Suppressor macrophage (primary cell): ENCODE measurements at places on chromosomes 4 and X.

DNA sequence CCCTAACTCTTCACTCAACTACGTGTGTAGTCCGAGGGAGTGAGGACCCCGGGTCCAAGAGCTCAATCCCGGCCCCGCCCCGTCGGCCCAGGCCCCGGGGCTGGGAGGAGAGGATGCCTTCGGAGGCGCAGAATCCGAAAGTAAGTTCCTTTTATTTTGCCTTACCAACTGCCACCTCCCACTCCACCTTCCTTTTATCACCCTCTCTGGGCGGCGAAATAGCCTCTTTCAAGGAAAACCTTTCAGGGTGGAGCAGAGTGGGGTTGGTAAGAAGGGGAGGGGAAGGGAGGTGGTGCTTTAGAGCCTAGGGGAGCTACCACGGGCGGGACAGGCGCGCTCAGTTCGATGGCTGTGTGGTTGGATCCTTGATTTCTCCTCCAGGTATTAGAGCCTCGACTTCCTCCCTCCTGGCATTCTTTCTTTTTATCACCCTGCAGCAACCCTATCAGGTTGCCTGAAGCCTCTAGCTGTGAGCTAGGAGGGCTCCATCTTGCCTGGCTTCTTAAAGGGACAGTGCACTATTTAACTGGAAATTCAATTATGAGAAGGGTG is 191.2 kb downstream of the RRAGB start:
- DNase-seq, result peak; percentile 17

- DNase-seq, result no peak
Measured at GRCh38 chr4:105741548-105741947, 33.0 kb downstream of the GSTCD start.

- DNase-seq, result no peak
Measured at GRCh38 chr4:19725130-19725529, 526.6 kb upstream of the SLIT2 start.

- no peak for DNase-seq
Measured at GRCh38 chr4:2412534-2412884, 5.9 kb downstream of the ZFYVE28 start.

GRCh38 chrX:15814771-15815365 is 24.6 kb downstream of the ZRSR2 start:
- DNase-seq, result peak; percentile 28

GRCh38 chrX:14489437-14489836 is 39.9 kb upstream of the GLRA2 start:
- no peak for DNase-seq

DNA sequence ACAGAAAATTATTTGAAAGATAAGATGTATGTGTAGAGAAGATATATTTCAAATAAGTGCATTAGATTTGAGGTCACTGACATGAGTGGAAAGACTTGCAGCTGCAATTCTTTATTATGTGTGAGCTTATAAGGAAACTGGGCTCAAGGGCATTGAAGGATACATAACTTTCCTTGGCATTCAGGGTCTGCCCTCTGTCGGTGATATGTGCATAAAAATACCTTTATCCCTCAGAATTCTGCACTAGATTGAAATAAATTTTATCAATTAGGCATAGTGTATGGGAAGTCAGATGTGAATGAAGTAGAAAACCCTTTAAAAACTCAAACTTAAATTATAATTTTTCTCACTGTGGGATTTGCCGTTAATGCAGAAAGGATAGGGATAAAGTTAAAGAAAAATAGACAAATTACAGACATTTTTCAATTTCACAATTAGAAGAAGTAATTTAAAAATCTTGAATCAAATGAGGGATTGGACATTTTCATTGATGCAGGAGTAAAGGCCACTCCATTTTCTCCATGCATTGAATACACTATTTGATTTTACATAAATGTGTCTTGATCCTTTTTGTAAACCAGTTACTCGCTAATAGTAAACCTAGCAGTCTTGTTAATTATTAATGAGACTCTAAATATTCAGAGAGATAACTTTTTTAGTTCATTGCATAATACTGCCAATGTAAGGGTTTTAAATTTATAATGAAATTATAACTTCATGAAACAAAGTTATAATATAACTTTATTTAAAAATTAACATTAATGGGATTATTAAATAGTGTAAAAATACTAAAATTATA is 21.0 kb upstream of the ETNPPL start:
- DNase-seq, result no peak

- no peak for DNase-seq
Measured at GRCh38 chr4:148273501-148273986, 168.7 kb downstream of the NR3C2 start.

GRCh38 chrX:95332530-95332929 is 1352.1 kb upstream of the DIAPH2 start:
- DNase-seq, result no peak

- no peak for DNase-seq
Measured at GRCh38 chr4:127311924-127312323, 320.8 kb upstream of the INTU start.

DNA sequence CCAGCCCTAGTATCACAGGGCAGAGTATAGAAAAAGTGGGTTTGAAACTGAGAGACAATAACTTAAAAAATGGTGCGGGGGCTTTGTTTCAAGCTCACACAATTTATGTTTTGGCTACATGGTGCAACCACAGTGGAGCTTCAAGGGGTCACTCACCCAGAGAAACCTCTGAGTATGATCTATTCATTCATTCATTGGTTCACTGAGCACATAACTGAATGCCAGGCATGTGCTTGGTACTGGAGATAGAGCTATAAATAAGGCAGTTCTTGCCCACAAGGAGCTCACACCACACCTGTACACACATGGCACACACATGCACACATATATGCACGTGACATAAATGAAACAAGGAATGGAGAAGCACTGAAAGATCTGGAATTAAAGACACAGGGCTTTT is 171.4 kb downstream of the NHS start:
- no peak for DNase-seq

DNA sequence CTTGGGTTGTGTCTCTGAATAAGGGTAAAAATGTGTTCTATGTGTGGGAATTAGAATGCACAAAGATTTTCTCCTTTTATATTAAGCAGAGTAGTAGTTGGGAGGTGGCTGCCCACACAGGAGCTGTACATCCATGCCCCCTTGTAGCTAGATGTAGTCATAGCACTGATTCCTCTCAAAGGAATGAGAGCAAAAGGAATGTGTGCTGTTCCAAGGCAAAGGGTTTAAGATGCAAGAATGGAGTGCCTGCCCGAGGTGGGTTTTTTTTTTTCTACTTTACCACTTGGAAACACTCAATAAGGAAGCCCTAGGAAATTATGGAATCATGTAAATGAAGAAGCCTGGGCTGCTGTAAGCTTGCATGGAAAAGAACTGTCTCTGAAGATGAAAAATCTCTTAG is 2183.2 kb upstream of the AGA start:
- no peak for DNase-seq

GRCh38 chrX:64427787-64428186 is 32.5 kb upstream of the MTMR8 start:
- DNase-seq, result no peak

DNA sequence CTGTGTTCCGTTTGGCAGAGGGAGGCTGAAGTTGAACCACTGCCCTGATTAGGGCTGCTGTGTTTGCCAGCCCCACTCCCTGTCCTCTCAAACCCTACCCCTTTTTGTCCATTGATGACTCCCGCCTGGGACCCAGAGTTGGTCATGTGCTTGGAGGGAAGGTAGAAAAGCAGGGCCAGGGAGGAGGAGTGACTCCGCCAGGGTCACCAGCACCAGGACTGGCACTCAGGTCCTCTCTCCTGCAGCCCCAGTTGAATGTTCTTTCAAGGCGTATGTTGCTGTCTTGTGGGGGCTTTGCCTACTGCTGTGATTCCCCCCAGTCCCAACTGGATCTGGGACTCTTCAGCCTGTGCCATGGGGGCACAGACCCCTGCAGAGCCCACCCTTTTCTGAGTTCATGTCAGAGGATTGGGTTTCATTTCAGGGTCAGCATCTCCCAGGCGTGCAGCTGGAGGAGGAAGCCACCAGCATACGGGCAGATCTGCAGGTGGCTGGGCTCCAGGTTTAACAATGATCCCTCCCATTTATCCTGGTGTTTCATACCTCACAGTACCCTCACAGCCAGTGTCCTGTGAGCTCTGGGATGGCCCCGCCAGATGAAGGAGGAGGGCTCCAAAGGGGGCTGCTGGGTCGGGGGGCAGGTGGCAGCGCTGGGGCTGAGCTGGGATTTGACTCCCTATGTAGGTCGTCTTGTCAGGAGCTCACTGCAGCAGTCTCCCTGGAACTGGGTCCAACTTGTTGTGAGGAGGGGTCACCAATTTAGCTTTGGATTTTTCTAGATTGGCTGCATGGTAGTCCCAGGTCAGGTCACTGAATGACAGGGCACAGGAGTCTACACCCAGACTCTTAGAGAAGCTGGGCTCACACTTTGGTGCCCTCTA is 55.7 kb downstream of the MSX1 start:
- DNase-seq, result no peak

DNA sequence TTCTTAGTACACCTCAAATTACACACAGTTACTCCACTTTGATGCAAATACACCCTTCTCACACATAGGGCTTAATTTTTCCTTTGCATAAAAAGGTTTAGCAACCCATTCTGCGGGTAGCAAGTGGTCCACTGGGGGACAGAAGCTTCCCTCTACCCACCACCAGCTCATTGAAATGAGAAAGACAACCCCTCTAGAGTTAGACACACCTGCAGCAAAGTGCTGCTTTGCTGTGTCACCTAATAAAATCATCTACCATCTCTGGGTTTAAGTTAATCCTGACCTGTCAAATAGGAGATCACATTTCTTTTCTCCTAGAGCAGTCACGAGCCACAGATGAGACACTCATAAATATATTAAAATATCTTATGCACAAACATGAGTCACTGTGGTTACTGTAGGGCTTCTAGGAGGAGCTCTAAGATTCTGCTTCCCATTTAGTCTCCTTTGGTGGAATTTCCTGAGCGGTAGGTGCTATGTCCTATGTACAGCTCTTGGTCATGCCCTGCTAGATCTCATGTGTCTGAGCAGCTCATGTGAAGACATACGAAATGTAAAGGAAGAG is 11.9 kb downstream of the BMX start:
- DNase-seq, result peak; percentile 2

DNA sequence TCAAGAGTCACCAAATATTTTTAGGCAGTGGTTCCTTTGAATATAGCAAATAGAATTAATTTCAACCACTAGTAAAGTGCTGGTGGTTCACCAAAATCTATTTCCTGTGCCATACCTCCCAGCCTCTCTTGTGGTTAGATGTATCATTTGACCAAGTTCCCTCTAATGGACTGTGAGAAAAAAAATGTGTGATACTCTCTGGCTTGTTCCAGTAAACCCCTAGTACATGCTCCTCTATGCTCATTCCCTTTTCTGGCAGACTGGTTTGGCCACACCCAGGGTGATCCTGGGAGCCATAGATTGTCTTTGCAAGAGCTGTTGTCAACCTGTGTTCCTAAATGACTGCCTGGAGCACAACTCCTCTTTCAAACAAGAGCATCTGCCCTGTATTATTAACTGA is 109.5 kb downstream of the FRAS1 start:
- no peak for DNase-seq

DNA sequence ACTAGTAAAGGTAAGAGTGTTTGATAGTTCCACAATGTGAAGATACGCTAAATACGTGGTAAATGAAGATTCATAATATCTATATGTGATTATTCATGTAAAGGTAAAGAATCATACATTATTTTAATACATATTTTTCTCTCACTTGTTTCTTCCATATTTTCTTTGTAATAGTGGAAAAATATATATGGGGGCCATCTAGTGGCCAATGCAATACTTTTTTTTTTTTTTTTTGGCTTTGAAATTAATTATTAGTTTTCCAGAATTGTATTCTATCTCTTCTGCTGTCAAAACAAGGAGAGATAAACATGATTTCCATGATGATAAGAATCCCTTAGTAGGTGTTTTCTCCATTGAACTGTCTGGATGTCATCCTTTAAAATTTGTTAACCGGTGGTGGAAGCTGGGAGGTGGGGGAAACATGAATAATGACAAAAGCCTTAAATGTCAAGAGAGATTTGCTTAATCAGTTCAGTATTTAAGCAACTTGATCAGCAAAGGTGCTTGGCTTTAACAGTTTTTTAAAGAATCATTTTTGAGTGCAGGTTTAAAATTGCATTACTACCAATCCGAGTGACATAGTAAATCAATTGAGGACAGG is 508.7 kb upstream of the HTR2C start:
- DNase-seq, result peak; percentile 1

GRCh38 chr4:166301266-166301665 is 428.2 kb downstream of the TLL1 start:
- no peak for DNase-seq

GRCh38 chr4:40330536-40330935 is 4.6 kb upstream of the CHRNA9 start:
- no peak for DNase-seq

- no peak for DNase-seq
Measured at GRCh38 chr4:740656-741282, 35.1 kb downstream of the PCGF3 start.

DNA sequence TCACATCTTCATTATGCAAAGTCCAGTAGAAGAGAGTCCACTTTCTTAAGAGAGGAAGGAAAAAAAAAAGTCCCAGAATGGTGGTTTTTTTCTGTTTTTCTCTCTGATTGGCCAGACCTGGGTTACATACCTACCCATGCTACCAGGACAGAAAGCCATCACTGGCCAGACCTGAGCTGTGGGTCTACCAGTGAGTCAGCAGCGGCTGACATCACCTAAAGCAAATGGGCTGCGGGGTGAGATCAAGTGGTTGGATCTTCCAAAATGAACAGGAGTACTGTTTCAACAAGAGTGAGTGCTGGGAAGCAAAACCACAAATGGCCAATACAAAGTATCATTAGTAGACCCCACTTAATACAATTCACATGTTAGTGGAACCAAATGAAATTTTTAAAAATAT is 1.6 kb upstream of the NDST3 start:
- no peak for DNase-seq

DNA sequence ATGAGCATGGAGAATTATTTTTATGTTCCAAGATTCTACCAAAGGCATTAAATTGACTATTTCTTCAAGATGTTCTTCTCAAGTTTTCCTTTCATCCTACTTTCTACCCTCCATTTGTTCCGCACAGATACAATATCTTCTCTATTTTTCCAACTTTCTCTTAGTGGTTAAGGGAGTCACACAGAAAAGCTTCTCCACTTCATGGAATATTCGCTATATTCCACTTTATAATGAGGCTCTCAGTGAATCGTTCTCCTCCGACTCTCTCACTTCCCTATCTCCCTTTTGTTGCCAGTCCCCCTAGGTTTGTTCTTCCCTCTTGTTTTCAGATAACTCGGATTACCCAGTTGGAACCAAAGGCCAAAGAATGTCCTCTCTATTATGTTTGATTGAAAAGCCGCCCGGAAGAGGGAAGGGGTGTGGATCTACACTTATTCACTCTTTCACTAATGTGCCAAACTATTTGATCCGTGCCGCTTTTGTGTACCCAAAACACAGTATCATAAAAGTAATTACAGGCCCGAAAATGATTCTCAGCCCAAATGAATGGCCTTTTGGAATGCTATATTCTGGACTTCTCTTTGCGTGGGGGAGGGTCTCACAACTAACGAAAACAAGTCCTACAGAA is 1.2 kb downstream of the SH3D19 start:
- DNase-seq, result no peak

- DNase-seq, result no peak
Measured at GRCh38 chrX:72045141-72045540, 86.6 kb downstream of the RTL5 start.
